Sigmoid colon (tissue), 7 donors: ENCODE measurements at places on chromosomes 6 and 20. TPM values are rescaled to one million over a fixed set of nuclear protein-coding genes. Genes with fewer than 3 reads are reported as not detected.

GRCh38 chr6:70423189-70424134 lies 10.2 kb downstream of the FAM135A start:
- no peak for DNase-seq

GRCh38 chr20:22333885-22334545 lies 250.4 kb downstream of the FOXA2 start:
- DNase-seq, result no peak

DNA sequence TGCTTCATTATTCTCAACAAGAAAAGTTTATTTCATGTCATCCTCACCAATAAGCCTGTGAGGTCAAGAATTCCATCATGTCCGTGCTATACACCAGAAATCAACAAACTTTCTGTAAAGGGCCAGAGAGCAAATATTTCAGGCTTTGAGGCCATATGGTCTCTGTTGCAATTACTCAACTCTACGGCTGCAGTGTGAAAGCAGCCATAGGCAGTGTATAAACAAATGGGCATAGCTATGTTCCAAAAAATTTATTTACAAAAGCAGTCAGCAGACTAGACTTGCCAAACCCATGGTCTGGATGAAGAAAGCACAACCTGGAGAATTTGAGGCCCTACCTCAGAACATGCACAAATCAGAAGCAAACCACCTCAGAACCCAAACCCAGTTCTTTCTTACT lies 118.5 kb downstream of the PCSK2 start:
- DNase-seq, result no peak

GRCh38 chr6:159170999-159171712 lies 2.0 kb downstream of the FNDC1 start:
- no peak for DNase-seq

- DNase-seq, result no peak
Observed at GRCh38 chr20:19056909-19057308, 155.5 kb upstream of the SLC24A3 start.

- no peak for DNase-seq
Observed at GRCh38 chr6:154529957-154530356, 19.5 kb upstream of the CNKSR3 start.

DNA sequence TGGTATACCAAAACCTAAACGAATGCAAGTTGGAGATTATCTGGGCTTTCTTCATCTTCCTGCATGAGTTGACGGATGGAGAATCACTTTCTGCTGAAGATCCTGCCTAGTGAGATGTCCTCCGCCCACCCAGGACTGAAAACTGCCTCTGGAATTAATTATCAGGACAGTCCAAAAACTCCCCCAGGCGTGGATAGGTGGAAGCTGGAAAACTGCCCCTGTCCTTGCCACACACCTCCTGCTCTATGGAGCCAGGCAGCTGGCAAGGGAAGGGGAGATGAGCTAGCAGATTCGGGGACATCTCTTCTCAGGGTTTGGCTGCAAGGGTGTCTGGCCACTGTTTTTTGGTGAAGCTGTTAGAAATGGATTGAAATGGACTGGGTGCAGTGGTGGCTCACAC lies 89.3 kb upstream of the ZNFX1 start:
- DNase-seq, result no peak

DNA sequence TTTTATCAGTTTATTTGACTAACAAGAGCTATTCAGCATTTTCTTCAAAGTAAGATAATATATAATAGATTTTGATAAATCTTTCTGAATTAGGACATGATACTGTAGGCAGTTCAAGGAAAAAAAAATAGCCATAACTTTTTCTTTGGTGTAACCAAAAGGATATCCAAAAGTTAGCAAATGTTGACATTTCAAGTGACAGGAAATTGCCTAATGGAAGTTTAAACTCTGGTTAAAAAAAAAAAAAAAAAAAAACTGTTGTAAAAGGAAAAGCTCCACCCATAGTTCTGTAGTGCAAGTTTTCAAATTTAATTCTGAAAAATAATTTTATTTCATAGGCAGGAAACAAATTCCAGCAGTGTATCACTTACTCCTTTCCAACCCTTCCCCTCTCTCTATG lies 18.8 kb downstream of the HEBP2 start:
- no peak for DNase-seq

- DNase-seq, result no peak
Observed at GRCh38 chr20:40640667-40641066, 48.4 kb downstream of the MAFB start.

- DNase-seq, result no peak
Observed at GRCh38 chr6:45724511-45724910, 291.1 kb downstream of the CLIC5 start.

Gene LGSN
- polyA plus RNA-seq, result not detected

Gene NDRG3
- polyA plus RNA-seq, result 21.6 TPM

Gene SRSF12
- polyA plus RNA-seq, result 0.36 TPM

Gene TASP1
- 4.8 TPM for polyA plus RNA-seq

Gene VGLL2
- not detected for polyA plus RNA-seq

Gene SLC25A27
- not detected for polyA plus RNA-seq
